ENCODE measurements at places on chromosomes 16 and 17.

GRCh38 chr17:69975808-69976207 is 99.2 kb upstream of the KCNJ16 start:
- no peak for DNase-seq

DNA sequence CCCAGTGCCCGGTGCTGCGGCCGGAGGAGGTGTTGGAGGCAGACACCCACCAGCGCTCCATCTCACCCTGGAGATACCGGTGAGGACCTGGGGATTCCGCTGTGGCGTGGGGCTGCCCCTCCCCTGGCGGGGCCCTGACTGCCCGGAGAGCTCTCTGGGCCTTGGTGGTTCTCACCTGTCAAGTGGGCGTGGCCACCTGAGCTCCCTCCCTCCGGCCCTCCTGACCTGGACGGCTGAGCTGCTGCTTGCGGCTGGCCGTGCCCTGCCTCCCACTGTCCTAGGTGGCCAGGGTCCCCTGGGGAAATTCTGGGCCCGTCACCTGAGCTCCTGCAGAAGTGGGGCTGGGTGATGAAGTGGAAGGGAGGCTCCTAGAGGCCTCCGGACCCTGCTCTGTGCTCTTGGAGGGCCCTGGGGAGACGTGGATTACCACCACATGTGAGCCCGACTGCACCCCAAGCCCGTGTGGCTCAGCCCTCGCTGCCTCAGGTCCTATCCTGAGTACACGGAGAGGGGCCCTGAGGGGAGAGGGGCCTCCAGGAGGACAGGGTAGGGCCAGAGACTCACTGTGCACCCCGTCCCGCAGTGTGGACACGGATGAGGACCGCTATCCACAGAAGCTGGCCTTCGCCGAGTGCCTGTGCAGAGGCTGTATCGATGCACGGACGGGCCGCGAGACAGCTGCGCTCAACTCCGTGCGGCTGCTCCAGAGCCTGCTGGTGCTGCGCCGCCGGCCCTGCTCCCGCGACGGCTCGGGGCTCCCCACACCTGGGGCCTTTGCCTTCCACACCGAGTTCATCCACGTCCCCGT is 1.1 kb downstream of the IL17C start:
- DNase-seq: no peak

- no peak for DNase-seq
Observed at GRCh38 chr17:73334771-73335513, 23.1 kb upstream of the CDC42EP4 start.

- DNase-seq: no peak
Observed at GRCh38 chr16:89908236-89908635, 10.4 kb upstream of the MC1R start.

- DNase-seq: no peak
Observed at GRCh38 chr17:70159980-70160379, 9.4 kb upstream of the KCNJ2 start.

DNA sequence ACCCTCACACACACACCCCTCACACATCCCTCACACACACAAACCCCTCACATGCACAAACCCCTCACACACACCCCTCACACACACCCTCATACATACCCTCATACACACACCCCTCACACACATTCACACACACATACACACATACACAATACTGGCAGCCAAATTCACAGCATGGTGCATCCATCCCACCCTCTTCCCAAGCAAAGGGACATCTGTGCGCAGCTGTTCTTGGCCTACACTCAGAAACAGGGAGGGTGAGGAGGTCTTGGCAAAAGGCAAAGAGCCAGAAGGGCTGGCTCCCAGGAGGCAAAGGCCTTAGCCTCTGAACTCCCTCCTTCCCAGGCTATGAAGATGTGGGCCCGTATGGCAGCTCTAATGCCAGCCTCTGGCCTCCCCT is 23.4 kb downstream of the C17orf67 start:
- no peak for DNase-seq

DNA sequence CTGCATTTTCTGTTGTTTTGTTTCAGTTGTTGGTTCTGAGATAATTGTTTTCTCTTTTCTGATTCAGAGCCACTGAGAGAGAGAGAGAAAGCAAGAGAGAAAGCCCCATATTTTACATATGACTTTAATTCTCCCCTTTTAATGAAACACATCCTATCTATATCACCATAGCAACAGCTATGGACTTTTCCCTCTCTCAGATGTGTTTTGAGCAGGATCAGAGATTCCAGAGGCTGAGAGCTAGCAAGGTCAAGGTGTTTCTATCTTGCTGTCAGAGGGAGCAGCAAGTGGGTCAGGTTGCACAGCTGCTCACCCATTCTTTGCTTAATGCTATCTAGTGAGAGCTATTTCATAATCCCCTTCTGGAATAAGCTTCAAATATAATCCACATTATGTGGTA is 415.9 kb downstream of the CA10 start:
- DNase-seq: no peak

DNA sequence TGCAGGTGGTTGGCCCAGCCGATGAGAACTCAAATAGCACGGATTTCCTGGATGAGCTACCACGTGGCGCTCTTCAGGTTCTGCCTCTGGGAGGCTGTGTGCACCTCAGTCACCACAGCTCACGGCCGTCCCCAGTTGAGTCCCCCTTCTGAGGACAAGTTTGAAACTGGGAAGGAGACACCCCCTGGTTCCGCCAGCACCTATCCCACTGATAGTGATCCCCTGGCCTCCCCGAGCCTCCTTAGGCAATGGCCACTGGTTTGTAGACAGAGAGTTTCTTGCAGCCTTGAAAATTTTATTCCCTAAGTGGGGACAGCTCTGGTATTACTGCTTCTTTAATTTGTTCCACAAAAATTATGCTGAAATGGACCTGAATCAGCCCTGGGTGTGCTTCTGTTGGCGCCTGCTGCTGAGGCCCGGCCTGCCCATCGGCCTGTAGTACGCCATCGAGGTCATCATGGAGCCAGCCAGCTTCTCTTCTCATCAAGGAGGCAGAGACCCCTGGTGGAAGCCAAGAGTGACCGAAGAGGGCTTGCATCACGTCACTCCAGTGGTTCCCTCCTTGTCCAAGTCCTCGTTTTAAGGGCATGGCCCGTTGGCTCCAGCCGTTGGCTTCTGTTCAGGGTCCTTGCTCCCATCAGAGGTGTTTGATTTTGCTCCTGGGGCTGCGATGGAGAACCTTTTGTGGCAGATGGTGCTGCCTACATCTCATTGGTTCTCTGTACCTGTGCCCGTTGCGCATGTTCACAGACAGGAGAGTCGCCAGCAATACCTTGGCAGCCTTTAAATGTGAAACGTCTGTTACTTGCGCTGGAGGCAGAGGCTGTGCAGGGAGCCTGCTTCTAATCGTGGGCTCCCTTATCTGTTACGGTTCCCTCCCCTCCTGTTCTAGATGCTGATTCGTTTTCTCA is 9.3 kb downstream of the SMCR8 start:
- no peak for DNase-seq

- DNase-seq: no peak
Observed at GRCh38 chr16:23905027-23905426, 69.2 kb downstream of the PRKCB start.

DNA sequence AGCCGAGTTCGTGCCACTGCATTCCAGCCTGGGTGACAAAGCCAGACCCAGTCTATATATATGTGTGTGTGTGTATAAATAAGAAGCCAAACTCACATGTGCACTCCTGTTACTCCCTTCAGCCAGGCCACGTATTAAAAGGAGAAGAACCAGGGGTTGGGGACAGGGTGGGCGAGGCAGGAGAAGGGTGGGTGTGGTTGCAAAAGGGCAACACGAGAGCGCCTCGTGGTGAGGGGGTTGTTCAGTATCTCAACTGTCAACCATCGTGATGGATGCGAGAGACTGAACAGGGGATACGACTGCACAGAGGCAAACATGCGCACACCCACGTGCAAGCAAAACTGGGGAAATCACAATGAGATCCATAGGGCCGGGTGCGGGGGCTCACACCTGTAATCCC is 54.9 kb downstream of the ABCC6 start:
- no peak for DNase-seq

DNA sequence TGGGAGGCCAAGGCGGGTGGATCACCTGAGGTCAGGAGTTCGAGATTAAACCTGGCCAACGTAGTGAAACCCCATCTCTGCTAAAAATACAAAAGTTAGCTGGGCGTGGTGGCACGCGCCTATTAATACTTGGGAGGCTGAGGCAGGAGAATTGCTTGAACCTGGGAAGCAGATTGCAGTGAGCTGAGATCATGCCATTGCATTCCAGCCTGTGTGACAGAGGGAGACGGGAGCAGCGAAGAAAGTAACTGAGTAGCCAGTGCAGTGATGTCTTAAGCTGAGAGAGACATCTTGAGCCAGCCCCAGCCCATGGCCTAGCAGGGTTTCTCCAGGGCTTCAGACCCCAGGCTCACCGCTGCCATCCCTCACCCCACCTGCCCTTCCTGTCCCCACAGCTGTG is 9.8 kb upstream of the SMIM5 start:
- no peak for DNase-seq

DNA sequence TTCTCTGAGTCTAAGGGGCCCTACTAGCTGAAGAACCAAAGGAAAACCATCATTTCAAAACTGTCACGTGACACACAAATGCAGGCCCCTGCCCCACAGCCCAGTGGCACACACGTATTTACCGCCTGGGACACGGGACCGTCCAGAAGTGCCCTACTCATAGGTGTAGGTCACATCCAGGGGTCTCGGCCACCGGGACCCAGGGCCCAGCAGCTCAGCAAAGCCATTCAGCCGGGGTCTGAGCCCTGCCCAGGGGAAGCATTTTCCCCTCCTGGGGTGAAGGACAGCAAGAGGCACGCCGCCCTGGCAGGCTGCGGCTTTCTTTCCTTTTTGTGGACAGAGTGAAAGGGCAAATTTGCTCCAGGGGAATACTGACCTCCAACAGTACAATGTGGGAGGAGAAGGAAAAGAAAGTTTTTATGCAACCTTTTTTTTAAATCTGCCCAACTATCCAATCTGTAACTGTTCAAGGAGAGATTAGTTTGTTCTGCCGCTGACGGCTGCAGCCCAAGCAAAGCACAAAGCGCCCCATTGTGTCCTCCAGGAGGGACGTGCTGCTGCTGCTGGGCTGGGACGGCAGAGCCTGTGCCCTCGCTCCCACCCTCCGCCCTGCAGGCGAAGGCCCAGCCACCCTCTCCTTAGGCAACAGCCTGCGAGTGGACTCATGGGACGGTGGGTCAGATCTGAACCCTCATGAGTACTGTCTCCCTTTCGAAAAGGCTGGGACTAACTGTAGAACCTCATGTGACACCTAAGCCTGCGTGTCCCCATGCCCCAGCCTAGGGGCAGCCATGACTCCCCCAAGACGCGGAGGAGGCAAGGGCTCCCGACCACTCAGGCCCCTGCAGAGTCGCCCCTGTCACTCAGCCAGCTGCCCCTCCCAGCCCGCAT is 21.3 kb downstream of the SLC7A5 start:
- no peak for DNase-seq

DNA sequence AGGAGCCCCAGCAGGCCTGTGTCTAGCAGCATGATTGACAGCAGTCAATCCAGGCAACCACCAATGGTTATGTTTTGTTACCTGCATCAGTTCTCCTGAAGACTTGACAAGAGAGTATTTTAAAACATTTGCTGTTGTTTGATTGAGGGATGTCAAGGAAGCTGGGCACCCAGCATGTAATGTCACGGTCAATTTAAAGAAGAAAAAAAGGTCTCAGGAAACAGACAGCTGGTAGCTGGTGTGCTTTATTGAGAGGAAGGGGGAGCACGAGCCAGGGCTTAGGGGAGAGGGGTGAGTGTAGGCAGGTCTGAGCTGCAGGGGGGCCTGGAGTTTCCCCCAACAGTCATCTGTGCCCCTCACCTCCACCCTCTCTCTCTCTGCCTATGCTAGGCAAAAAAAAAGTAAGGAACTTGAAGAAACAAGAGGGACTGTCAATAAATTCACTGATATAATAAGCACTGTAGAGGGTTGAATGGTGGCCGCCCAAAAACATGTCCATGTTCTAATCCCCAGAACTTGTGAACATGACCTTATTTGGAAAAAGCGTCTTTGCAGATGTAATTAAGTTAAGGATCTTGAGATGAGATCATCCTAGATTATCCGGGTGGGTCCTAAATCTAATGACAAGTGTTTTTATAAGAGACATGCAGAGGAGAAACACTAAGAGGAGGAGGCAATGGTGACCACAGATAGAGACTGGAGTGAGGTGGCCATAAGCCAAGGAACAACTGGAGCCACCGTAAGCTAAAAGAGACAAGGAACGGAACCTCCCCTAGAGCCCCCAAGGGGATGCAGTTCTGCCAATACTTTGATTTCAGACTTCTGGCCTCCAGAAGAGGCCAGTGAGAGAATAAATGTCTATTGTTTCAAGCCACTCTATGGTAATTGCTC is 14.5 kb downstream of the TSPOAP1 start:
- DNase-seq: no peak

DNA sequence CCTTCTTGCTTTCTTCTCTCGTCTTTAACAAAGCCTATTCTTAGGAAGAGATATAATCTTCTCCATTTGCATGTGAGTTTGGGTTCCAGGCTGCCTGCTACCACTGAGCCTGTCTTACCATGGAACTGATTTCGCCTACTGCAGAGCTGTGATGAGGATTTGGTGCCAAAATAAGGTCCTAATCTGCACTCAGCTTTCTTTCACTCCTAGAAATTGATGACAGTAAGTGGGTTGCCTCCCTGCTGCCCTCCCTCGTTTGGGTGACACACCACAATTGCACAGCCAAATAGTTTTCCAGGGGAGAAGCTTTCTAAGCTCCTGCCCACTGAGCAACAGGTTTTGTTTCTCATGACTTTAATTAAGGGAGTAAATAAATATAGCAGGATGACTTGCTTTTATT is 25.1 kb upstream of the ASIC2 start:
- DNase-seq: no peak

DNA sequence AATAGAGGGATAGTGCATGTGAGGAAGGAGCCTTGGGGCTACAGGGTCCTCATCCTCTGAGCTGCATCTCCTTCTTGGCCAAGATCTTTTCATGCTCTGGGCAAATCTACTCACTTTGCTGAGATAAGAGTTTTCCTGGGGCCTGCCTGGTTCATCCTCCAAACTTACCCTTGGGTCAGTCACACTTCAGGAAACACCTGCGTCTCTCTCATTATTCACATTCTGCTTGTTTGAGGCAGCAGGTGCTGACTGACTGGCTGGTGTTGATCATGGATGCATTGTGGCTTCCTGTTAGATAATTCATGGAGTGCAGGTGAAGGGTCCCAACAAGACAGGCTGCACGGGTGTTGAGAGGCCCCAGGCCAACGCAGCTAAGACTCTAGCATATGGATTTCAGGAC is 162.6 kb downstream of the SALL1 start:
- DNase-seq: no peak

DNA sequence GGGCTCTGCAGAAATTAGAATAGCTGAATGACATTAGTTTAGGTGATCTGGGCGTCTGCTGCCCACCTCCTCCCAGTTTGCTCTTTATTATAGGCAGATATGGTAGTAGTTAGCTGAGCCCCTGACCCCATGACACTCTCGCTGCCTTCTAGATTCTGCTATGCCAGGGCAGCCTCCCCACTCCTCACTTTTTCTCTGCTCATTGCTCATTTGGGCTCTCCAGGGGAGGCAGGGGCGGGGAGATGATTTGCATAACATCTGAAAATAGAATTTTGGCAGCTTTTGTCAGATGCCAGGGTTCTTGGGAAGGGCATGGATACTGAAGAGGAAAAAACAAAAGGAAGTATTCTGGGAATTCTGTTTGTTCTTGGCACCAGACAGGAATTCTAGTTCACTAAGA is 78.0 kb upstream of the GAS7 start:
- DNase-seq: no peak

Measured in stimulated activated CD8-positive, alpha-beta memory T cell treated with anti-CD3 and anti-CD28 coated beads, Interleukin-7, amount 100 ng/mL, for 48 hours (primary cell).